Activated T-cell treated with anti-CD3 and anti-CD28 coated beads for 24 hours (primary cell): ENCODE measurements at places on chromosomes 4 and X.

GRCh38 chrX:136171420-136171819 lies 24.1 kb downstream of the FHL1 start:
- no peak for DNase-seq

- DNase-seq, result no peak
Measured at GRCh38 chrX:110320381-110320987, 2.6 kb upstream of the AMMECR1 start.

- DNase-seq, result no peak
Measured at GRCh38 chr4:114547340-114548134, 51.1 kb upstream of the UGT8 start.

GRCh38 chr4:151955721-151956380 lies 195.0 kb upstream of the GATB start:
- DNase-seq, result no peak
